ENCODE measurements at places on chromosomes 1 and 21. TPM values are rescaled to one million over a fixed set of nuclear protein-coding genes. Genes with fewer than 3 reads are reported as not detected.

- no peak for DNase-seq
Observed at GRCh38 chr1:97906567-97907241, 14.1 kb downstream of the DPYD start.

- DNase-seq = no peak
Observed at GRCh38 chr1:109901141-109901523, 9.5 kb upstream of the CSF1 start.

DNA sequence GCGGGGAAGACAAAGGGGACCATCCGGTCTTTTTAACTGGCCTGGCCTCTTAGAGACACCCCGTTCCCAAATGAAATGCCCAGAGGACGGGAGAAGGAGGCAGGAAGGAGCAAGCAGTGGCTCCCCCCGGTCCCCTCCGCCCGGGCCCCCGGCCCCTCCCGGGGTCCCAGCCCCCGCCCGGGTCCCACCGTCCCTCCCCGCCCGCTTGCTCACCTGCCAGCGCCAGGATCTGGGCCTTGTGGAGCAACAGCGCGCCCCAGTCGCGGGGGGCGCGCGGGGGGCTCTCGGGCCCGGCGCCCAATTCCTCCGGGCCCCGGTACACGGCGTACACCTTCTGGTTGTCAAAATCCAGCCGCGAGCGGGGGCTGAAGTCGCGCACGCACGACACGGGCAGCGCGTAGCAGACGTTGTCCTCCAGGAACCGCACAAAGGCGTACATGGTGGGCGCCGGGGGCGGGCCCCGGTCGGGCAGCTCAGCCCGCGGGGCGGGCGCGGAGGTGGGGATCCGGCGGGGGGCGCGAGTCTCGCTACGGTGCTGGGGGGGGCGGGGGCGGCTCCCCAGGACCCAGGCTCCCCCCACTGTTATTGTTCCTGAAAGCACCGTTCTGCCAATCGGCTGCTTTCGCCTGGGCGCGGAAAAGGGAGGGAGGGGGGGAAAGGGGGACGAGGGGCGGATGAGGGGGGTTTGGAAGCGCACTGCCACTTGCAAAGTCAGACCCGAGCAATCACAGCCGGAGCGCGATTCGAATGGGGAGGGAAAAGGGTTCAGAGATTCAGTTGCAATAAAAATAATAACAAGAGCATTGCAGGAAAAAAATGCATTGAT lies at the start of gene BEND5:
TSS of gene BEND5 (minus strand) at position 499 of the 826 bp plus-strand sequence. CDS start at position 439, 60 bp downstream.
- DNase-seq = peak; percentile 66

Gene ACTL8
- polyA plus RNA-seq = not detected

DNA sequence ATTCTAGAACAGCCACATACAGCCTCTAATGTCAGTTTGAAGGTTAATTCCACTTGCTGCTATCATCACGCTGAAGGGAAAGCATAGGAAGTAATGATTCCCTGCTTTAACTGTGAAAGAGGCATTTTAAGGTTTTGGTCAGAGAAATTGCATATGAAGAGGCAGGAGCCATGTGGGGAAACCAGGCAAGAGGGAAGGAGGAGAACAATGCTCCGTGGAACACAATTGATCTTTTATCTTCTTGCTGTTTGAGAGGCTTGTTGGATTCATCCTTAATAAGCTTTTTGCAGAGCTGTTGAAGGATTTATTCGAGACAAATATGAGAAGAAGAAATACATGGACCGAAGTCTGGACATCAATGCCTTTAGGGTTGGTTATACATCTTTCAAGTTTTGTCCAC lies 35.9 kb downstream of the SMAP2 start:
- DNase-seq = no peak

Gene C4BPA
- polyA plus RNA-seq = 0.64 TPM

- no peak for DNase-seq
Observed at GRCh38 chr1:225146478-225146877, 217.0 kb downstream of the DNAH14 start.

- no peak for DNase-seq
Observed at GRCh38 chr21:25396135-25396711, 211.1 kb downstream of the MRPL39 start.

Gene TRIM67
- polyA plus RNA-seq = 0.11 TPM

DNA sequence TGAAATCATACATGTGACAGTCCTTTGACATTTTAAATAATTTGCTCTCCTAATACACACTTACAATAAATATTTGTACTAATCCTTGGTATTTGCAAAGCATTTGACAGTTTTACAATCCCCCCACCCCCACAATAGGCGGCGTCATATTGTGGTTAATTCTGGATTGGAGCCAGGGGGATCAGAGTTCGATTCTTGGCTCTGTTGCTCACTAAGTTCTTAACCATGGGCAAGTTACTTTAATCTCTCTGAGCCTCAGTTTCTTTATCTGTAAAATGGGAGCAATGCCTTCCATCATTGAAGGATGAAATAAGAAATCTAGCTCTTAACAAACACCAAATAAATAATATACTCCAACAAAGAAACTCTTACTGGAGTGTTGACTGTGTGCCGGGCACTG lies 23.8 kb downstream of the CACNA1S start:
- DNase-seq = no peak

DNA sequence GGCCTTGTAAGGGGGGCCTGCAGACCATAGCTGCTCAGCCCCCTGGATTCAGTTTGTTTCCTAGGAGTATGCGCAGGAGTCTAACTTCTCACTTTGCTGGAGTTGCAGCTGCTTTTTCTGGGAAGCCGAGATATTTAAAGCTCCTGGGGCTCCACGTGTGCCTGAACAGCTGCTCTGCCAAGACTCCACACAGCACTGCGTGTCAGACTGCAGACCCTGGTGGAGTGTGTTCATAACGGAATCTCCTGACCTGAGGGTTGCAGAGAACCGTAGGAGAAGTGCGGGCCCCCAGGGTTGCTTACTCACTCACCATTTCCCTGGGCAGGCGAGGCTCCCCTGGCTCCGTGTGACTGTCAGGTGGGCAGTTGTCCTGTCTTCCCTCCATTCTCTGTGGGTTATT lies 474.3 kb upstream of the TMPRSS15 start:
- DNase-seq = no peak

DNA sequence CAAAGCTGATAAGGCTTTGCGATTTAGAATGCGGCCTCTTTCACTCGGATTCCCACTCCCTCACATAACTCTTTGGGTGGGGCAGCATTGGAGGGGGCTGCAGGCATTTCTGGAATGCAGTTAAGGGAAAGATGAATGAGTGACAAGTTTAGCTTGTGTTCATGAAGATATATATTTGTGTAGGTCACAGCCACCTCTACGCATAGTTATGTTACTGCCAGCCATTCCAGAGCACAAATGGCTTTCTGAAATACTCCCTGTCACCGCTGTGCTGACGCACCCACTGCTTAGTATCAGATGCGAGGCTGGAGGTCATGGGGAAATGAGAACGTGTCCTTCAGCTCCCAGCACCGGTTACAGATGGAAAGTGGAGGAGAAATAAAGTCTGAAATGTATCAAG lies 54.1 kb upstream of the ATP1A1 start:
- no peak for DNase-seq

GRCh38 chr1:115564201-115564600 lies 77.6 kb upstream of the VANGL1 start:
- DNase-seq = no peak

- no peak for DNase-seq
Observed at GRCh38 chr1:229664133-229664689, 38.2 kb downstream of the URB2 start.

- no peak for DNase-seq
Observed at GRCh38 chr1:64881281-64881680, 85.1 kb downstream of the JAK1 start.

GRCh38 chr1:30412241-30413110 lies 310.9 kb downstream of the MATN1 start:
- no peak for DNase-seq

- no peak for DNase-seq
Observed at GRCh38 chr1:203360547-203361185, 9.7 kb upstream of the FMOD start.

All from left renal pelvis (tissue), 4 donors.